ENCODE measurements at places on chromosomes 7 and 10.

DNA sequence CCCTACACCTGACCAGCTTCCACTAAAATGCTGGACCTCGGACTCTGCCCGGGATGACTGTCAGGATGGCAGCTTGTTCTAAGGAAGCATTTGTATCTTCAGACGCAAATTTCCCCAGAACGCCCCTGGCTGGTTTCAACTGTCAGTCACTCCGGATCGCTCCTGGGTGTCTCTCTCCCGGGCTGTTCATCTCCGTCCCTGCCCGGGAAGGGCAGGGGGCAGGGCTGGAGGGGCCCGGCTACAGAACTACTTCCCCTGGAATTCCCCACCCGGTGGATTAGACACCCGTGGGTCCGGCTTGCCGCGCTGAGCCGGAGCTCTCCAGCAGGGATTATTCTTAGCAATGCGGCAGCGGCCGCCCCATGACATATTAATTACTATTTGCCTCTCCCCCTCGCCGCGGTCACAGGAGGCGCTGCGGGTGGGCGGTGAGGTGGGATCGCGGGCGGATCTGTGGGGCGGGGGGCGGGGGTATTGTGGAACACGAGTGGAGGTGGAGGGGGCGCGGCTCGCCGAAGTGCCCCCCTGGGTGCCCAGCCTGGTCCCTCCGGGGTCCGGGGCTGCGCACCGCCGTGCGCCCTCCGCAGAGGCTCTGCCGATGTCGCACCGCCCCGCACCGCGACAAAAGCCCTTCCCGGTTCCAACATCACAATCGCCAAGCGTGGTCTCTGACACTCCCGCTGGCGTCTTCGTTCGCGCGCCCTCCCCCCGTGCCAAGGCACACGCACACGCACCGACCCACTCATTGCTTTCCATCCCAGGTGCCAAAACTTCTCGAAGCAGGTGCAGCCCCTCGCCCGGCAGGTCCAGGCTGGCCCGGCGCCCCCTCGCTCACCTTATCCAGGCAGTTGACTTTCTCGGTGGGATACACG, 276.1 kb upstream of the NEBL start:
- no peak for DNase-seq

- no peak for DNase-seq
These were observed 61.8 kb upstream of the TRIL start for GRCh38 chr7:29019896-29020295.

- DNase-seq: no peak
These were observed 7.7 kb downstream of the SH2D4B start for GRCh38 chr10:80545258-80545881.

DNA sequence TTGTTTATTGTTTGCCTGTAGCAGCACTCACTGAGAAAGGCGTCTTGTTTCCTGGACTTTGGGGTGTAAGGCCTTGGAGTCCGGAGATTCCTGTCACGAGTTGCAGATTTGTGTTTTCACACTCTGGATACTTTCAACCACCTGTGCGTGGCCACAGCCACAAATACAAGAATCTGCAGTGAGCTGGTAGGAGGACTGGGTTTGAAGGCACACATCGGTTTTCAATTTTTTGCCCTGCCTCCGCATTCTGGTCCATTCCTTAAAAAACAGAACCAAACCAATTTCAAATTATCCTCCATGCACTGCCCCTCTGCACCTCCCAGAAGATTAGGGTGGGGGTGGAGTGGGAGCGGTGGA, 619 bp downstream of the EXOC4 start:
- DNase-seq: no peak

GRCh38 chr7:44985033-44985695, 6.3 kb upstream of the MYO1G start:
- DNase-seq: peak; percentile 19

GRCh38 chr10:130421909-130422308, 285.7 kb downstream of the GLRX3 start:
- no peak for DNase-seq
